CD14-positive monocyte (primary cell): ENCODE measurements at places on chromosomes 11 and 22.

- no peak for DNase-seq
These were observed 1.2 kb downstream of the MAJIN start for GRCh38 chr11:64970731-64971151.

DNA sequence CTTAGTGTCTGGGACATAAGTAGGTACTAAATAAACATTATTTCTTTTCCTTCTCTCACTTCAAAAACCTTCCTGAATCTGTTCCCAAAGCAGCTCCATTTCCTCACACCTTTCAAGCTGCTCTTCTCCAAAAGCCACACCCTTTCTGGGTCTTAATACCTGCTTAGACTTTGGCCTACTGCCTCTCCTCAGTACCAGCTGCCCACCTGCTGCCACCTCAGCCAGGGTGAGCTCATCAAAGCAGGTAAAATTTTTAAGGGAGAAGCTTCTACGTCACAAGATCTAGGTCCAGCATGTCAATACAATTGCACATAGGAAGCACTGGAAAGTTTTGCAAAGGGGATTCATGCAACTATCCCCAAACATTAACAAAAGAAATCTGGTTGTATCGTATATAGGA is 108.4 kb downstream of the RPL27A start:
- no peak for DNase-seq

- no peak for DNase-seq
These were observed 71.6 kb downstream of the TEAD1 start for GRCh38 chr11:12745787-12746186.

DNA sequence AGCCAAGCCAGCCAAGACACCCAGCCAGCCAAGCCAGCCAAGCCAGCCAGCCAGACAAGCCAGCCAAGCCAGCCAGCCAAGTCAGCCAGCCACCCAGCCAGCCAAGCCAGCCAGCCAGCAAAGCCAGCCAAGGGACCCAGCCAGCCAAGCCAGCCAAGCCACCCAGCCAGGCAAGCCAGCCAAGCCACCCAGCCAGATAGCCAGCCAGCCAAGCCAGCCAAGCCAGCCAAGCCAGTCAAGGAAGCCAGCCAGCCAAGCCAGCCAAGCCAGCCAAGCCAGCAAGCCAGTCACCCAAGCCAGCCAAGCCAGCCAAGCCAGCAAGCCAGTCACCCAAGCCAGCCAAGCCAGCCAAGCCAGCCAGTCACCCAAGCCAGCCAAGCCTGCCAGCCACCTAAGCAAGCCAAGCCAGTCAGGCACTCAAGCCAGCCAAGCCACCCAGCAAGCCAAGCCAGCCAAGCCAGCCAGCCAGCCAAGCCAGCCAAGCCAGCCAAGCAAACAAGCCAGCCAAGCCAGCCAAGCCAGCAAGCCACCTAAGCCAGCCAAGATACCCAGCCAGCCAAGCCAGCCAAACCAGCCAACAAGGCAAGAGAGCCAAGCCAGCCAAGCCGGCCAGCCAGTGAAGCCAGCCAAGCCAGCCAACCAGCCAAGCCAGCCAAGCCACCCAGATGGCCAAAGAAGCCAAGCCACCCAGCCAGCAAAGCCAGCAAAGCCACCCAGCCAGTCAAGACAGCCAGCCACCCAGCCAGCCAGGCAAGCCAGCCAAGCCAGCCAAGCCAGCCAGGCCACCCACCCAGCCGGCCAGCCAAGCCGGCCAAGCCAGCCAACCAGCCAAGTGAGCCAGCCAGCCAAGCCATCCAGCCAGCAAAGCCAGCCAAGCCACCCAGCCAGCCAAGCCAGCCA is 33.3 kb downstream of the CCT8L2 start:
- no peak for DNase-seq

DNA sequence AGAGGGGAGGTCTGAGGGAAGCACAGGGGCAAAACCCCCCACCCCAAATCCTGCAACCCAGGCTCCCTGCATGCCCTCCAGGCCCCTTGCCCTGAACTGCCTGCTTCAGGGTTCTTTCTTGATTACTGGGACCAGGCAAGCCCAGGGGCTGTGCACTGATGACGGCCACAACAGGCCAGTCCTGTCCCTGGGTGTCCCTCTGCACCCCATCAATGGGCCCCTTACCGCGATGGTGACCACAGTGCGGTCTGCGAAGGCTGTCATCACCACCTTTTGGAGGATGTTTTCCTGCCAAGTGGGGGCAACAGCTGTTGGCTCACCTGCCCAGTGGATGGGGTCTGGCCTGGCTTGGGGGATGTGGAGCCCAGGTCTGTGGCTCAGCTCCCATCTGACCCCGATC is 5.0 kb upstream of the KCNJ11 start:
- DNase-seq = no peak

DNA sequence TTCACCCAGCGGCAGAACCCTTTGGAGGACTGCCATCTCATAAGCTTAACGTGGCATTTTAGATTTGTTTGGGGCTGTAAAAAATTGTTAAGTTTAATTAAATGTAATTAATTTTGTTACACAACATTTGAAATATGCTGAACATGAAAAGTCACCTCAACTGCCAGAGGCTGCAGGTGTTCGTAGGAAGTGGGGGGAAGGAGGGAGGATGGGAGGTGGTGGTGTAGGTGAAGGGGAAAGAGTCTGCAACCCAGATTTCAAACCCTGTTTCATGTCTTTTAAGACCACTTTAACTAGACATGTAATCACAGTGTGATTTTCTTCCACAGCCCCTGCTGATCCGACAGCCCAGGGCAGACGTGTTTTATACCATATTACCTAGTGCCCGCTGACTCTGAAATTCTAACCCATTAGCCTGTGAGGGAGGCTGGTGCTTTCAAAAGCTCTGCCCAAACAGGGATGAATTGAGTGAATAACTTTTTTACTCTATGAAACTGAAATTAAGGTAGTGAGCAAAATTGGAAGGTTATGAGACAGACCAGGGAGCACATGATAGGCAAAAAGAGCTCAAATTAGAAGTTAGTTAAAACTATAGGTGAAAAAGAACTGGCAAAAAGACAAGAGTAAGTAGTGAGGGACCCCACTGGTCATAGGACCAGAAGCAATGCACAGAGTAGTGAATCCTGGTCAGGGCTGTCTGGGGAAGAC is 279.8 kb downstream of the DDX10 start:
- DNase-seq = no peak

- no peak for DNase-seq
These were observed 107.8 kb downstream of the SYN3 start for GRCh38 chr22:32950366-32950765.

DNA sequence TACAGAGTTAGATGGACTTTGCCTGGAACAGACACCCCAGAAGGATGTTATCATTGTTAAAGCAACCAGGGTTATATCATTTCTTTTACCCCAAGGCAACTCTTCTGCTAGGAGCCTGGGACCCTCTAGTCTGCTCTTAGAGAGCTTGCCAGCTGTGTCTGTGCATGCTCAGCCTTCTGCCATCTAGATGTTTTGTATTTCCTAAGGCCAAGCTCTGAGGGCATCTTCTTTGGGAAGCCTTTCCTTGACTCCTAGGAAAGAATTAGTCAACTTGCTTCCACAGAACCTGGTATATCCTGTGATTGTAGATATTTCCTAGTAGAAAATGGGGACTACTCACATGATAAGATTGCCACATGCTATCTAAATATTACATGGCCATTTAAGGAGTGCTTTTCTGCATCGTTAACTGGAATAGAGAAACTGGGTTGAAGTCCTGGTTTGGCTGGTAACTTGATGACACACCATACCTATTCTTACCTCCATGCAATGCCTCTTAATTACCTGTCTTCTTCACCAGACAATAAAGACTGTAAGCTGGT is 87.6 kb downstream of the STIM1 start:
- DNase-seq = no peak

- no peak for DNase-seq
These were observed 31.0 kb downstream of the PAX6 start for GRCh38 chr11:31780078-31780477.

GRCh38 chr11:5486421-5486820 is 2.1 kb upstream of the OR52D1 start:
- no peak for DNase-seq

DNA sequence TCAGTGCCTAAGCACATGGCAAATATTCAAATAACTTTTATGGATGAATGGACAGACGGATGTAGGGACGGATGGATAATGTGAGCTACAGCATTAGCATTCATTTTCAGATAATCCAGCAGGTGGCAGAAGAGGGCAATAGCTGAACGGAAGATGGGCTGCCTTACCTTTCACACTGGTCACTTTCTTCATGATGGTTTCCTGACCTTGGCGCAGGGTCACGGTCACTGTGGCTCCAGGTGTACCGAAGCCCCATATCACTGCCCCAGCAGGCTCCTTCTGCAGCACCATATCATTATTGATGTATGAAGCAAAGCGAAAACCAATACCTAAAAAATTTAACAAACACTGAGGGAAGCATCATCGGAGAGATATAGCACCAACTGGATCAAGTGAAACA is 4.3 kb downstream of the SIAE start:
- peak; percentile 58 for DNase-seq

GRCh38 chr11:130674686-130675308 is 226.4 kb downstream of the ADAMTS15 start:
- DNase-seq = no peak

GRCh38 chr22:43481568-43482317 is 69.9 kb downstream of the MPPED1 start:
- peak; percentile 43 for DNase-seq

- DNase-seq = no peak
These were observed 55.1 kb downstream of the ARHGEF12 start for GRCh38 chr11:120391292-120391691.

DNA sequence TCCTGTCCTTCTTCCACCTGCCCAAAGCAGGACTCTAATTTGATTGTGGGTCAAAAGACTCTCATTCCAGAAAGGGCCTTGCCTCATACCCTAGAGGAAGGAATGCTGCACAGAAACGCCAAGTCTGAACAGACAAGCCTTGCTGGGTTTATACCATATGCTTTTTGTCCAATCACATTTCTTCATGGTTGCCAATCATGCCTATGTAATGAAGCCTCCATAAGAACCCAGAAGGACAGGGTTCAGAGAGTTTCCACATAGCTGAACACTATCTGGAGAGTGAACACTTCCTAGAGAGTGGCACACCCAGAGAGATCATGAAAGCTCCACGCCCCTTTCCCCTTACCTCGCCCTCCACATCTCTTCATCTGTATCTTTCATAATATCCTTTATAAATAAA is 4.8 kb upstream of the SAA2 start:
- no peak for DNase-seq

GRCh38 chr11:117456027-117456720 is 128.5 kb downstream of the CEP164 start:
- DNase-seq = no peak

- no peak for DNase-seq
These were observed 298.0 kb upstream of the ZC3H12C start for GRCh38 chr11:109795234-109795633.

DNA sequence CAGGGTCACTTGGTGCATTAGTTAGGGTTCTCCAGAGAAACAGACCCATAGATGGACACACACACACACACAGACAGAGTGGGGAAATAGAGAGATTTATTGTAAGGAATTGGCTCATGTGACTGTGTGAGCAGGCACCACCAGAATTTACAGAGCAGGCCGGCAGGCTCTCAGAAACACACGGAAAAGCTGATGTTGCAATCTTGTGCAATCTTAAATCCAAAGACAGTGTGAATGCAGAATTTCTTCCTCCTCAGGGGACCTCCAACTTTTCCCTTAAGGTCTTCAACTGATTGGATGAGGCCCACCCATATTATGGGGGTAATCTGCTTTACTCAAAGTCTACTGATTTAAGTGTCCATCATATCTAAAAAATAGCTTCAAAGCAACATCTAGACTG is 49.8 kb downstream of the APIP start:
- DNase-seq = peak; percentile 6

DNA sequence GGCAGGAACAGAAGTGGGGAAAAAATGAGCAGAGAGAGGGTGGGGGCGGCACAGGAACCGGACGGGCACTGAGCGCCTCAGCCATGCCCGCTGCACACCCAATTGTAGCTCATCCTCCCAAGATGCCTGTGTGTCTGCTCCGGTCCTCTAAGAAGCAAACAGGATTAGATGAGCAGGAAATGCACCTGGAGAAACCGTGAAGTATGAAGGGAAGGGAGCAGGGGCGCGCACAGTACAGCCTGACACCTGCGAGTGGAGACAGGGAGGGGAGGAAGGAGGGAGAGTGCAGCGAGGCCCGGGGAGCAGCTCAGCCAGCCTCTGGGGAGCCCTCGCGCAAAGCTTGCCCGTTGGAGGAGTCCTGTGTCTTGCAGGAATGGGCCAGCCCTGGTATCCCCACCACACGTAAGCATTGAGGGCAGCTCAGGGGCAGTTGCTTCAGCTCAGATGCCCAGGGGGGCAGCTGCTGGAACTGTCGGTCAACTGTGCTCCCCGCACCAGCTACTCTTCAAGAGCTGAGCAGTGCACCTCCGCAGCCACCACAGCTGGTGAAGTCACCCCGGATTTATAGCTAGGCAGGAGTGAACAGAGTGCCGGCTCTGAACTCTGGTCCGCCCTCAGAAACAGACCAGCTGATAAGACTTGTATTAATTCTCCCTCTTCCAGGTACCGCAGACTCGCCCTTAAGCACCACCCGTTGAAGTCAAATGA is 7.0 kb downstream of the DNAJB13 start:
- no peak for DNase-seq
